Stimulated activated CD8-positive, alpha-beta memory T cell treated with anti-CD3 and anti-CD28 coated beads, Interleukin-2, amount 100 ng/mL, for 48 hours (primary cell): ENCODE measurements at places on chromosomes 7 and 10.

DNA sequence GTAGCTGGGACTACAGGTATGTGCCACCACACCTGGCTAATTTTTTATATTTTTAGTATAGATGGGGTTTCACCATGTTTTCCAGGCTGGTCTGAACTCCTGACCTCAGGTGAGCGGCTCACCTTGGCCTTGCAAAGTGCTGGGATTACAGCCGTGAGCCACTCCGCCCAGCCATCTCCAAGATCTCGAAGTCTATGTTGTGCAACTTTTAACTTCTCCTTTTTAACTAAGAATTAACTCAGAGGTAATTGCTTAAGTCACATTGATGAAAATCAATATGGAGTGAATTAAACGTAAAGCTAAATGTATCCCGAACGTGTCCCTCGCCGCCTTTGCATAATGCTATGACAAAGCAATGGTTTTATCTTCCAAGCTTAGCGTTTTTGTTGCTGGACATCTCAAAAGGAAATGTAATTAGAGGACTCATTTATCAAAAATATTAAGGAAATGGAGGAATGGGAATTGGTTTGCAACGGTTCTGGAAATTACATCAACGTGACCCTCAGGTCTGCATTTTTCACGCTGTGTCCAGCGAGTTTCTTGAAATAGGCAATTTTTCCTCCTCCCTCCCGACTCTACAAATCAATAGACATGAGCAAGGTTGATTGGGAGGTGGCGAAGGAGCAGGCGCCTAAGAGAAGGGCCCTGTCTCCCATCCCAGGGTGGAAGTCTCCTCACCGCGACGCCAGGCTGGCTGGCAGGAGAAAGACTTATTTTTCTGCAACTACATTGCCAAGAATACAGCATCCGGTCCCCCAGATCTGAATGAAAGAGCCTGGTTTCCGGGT is 89.8 kb downstream of the TMEM130 start:
- no peak for DNase-seq

- DNase-seq, result no peak
These were observed 428.4 kb upstream of the IGFBP3 start for GRCh38 chr7:46349490-46349889.

DNA sequence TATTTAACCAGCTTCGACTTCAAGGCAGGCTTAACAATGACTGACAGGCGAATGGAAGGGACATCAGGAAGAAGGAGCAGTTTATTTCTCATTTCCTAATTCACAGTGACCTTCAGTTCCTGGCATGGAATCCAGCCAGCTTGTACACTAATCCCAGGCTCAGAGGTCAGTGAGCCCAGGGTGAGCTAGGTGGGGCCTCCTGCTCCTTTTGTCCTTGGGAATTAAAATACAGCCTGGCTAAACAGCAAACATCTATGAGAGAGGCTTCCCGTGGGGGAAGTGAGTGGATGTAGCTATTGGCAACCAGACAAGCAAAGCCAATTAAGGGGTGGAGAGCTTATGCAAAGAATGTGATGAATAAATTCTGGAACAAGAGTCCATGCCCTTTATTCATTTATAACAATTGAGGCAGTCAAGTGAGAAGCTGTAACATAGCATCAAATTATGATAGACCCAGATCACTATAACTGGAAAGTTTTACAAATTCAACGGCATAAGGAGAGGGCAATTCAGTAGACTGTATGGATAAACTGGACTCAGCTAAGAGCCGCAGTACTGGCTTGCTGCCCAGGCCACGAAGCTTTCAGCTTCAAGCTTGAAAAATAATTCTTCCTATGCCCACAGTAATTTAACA is 57.1 kb downstream of the STK17A start:
- DNase-seq, result no peak

GRCh38 chr7:158422196-158422886 is 165.3 kb downstream of the PTPRN2 start:
- no peak for DNase-seq

DNA sequence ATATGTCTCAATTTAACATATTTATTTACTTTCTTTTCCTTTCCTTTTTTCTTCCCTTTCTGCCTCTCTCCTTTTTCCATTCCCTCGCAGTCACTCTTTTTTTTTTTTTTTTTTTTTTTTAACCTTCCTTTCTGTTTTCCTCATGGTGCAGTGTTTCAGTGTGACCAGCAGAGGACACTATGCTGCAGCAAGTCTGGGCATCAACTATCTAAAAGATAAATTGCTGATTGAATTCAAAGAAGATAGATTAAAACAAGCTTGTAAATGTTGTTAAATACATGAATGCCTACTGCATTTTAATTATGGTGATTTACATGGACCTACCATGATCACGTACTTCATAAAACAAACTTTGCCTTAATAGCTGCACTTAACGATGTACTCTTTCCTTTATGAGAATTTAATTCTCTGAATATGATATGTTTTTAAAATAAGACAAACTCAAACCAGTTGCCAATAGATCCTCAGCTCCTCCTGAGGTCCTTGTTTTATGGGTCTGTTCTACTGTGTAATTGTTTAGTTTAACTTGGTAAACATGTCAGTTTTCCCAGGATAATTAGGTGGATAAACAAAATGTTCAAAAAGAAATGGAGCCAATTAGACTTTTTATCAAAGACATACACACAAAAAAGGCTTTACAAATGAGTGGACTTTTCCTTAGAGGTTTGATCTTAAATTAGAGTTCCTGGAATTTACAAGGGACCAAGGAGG is 101.0 kb upstream of the AGR3 start:
- DNase-seq, result no peak

DNA sequence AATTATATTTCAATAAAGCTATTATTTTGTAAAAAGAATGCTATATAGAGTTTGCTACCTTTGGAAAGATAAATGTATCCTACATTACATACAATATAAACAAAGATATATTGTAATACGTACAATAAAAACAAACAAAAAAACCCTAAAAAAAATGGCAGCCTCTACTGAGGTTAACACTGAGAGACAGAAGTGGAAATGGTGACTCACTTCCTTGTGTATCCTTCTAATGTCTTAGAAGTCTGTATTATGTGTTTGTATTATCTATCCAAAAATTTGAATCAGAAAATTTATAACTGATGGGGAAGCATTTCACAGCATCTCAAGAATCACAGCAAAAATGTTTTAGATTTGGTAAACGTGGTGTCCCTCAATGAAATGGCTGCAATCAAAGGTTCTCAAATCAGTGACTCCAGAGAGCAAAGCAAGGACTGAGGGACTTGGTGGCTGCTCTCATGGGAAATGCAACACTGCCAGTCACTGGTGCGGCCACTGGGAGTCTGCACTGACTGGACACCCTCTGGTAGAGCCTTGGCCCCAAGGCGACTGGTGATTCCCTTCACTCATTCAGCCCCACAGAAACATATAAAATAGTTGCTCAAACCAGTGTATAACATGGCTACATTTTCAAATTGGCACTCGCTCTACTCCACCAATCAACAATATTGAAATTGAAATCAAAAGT is 53.8 kb downstream of the PANK1 start:
- DNase-seq, result no peak

DNA sequence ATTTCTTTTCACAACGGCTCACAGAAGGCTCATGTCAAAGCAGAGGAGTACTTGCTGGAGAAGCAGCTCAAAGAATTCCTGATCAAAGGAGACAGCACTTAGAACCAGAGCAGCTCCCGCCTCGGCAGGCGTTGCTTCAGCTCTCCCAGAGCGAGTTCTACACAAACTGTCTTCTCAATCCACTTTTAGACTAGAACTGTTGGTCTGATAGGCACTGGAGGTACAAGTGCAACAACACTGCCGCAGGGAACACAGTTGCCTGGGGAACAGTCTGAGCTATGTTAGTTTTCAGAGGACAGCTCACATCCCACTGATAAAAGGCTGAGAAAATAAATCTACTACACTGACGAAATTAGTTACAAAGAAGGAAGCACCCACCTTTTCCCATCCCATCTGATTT is 35.4 kb downstream of the CYTH3 start:
- DNase-seq, result no peak

GRCh38 chr7:70997261-70997660 is 134.7 kb upstream of the GALNT17 start:
- DNase-seq, result no peak

- DNase-seq, result no peak
These were observed 126.5 kb downstream of the ARID5B start for GRCh38 chr10:62027841-62028501.

DNA sequence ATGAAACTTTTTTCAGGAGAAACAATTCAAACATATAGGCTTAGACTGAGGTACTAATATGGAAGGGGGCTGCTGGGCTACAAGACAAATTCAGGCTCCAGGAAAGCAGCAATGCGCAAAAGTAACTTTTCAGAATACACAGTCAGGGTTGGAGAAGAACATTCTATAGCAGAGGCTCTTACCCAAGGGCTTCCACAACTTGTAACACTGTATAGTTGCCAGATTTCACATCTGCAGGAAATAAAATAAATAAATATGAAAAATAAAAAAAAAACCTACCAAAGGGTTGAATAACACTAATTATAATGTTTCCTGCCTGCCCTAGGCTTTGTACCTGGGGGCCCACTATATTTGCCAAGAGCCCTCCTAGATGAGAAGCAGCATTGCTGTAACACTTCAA is 14.3 kb downstream of the MMS19 start:
- DNase-seq, result no peak

GRCh38 chr10:21602313-21602712 is 68.3 kb downstream of the MLLT10 start:
- DNase-seq, result no peak

DNA sequence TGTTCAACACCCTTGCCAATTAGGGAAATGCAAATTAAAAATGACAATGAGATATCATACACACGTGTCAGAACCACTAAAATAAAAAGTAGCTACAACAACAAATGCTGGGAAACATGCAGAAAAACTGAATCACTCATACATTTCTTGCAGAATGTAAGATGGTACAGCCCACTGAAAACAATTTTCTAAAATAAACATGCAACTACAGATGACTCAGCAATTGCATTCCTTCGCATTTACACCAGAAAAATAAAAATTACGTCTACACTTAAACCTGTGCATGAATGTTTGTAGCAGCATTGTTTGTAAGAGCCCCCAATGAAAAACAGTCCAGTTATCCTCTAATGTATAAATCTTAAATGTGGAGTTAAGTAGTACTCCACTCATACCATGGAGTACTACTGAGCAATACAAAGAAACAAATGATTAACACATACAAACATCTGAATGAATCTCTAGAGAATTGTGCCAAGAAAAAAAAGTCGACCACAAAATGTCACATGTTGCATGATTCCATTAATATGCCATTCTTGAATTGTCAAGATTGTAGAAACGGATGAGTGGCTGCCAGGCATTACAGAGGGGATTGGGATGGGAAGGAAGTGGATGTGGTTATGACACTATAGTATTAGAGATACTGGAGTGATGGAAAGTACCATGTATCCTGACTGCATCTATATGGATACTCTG is 134.6 kb upstream of the NPSR1 start:
- DNase-seq, result no peak

DNA sequence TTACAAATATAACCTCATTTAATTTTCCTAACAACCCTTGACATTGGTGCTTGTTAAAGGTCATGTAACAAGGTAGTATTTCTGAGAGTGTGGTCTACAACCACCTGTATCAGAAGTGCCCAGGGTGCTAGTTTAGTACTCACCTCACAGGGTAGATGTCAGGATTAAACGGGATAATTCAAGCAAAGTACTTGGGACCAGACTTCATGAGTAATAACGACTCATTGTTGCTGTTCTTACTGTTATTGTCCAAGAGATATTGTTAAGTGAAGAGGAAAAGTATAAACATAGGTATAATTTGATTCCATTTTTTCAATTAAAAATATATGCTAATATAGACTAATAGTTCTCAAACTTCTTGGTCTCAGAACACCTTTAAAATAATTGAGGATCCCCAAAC is 179.3 kb downstream of the WNT2 start:
- DNase-seq, result no peak

DNA sequence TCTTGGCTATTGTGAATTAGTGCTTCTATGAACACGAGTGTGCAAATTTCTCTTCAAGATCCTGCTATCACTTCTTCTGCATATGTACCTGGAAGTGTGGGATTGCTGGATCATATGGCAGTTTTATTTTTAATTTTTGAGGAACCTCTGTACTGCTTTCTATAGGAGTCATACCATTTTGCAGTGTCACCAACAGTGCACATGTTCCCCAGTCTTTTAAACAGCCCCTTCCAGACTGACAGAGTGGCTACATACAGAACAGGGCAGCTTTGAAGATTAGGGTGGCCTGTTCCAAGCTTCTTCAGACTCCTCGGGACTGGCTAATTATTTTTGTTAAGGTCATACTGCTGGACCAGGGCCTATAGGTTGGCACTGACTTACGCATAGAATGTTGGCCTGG is 82.9 kb downstream of the AUTS2 start:
- no peak for DNase-seq

DNA sequence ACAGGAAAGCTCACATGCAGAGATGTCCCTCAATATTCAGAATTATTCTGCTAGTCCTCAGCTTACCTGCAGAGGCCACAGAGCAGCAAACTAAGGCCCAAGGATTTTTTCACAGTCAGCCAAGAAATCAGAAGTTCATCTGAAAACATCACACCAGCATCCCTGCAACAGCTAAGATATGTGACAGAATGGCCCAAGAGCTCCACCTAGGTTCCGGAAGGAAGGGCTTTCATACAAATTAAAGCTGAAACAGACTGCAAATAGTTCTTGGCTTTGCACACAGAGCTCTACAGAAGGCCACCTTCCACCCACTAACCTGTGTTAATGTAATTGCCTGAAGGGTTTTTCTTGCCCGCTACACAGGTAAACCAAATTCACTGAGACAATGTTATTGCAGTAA is 438.8 kb upstream of the C7orf33 start:
- DNase-seq, result no peak

GRCh38 chr10:122464250-122464510 is 2.8 kb downstream of the HTRA1 start:
- DNase-seq, result no peak

GRCh38 chr10:4981722-4982471 is 18.7 kb downstream of the AKR1C1 start:
- DNase-seq, result no peak

DNA sequence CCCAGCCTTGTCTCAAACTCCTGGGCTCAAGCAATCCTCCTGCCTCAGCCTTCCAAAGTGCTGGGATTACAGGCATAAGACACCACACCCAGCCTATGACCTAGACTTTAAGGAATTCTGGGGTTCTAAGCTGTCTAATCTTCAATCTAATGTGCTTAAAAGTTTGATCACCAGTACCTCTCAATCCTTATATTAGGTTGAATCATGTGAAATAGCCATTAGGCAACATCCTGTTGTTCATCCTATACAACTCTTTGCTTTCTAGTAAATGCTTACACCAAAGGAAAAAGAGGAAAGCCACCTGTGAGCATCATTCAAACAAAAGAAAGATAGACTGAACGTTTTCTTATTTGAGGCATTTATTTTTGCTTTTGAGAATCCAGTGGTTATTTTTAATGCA is 56.0 kb downstream of the ATOH7 start:
- DNase-seq, result no peak

GRCh38 chr7:36085096-36085495 is 68.0 kb upstream of the EEPD1 start:
- DNase-seq, result no peak

GRCh38 chr7:134752006-134752760 is 27.3 kb upstream of the CALD1 start:
- no peak for DNase-seq

- DNase-seq, result no peak
These were observed 65.7 kb downstream of the NXPH1 start for GRCh38 chr7:8499128-8499527.

GRCh38 chr10:28678687-28679457 is 1.6 kb downstream of the BAMBI start:
- DNase-seq, result no peak

- DNase-seq, result no peak
These were observed 11.0 kb downstream of the ZMIZ1 start for GRCh38 chr10:79079490-79080355.
